ENCODE measurements at places on chromosomes 4 and X.

DNA sequence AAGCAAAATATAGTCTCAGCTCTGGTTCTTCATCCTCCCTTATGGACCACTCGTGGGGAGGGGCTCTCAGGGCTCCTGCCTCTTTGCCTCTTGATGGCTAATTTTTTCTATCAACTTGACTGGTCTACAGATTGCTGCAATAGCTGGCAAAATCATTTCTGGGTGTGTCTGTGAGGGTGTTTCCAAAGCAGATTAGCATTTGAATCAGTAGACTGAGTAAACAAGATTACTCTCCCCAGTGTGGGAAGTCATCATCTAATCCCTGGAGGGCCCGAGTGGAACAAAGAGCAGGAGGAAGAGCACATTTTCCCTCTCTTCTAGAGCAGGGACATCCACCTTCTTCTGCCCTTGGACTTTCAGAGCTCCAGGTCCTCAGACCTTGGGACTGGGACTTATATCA is 153.5 kb downstream of the STK32B start:
- no peak for DNase-seq

DNA sequence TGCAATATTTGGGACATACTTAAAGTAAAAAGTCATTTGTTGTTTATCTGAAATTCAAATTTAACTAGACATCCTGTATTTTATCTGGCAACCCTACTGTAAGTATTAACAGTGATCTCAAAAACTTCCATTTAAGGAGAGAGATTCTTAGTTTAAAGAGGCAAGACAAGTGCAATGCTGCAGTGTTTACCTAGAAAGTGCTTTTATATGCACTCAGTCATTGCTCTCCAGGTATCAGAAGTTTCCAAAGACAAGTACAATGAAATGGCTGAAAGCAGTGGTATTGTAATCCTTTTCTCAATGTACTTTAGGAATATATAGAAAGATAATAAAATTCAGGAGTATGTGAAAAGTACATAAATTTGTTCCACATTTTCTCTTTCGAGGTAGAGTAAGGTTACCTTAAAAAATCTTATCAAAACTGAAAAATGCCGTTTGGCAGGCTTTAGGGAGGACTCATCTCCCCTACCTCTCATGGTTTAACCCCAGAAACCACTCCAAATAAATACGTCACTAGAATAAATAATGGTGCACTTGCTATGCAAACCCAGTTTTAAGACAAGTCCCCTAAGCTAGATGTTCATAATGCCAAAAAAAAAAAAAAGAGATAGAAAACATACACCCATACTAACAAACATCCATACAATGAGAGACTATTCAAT is 45.7 kb downstream of the ELF2 start:
- no peak for DNase-seq

DNA sequence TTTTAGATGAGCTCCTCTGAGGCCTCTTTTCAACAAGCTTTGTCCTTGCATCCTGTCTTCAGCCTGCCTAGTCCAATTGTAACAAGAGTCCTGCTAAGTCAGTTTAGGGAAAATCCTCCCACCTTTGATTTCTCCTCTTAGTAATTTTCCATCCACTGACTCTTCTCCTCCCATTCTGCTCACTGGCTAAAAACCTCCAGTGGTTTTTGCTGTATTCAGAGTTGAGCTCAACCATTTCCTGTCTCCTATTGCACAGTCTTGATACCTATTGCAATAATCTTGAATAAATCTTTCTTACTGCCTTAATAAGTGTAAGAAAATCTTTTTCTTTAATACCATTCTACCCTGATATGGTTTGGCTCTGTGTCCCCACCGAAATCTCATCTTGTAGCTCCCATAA is 117.8 kb upstream of the ENPP6 start:
- DNase-seq: no peak

DNA sequence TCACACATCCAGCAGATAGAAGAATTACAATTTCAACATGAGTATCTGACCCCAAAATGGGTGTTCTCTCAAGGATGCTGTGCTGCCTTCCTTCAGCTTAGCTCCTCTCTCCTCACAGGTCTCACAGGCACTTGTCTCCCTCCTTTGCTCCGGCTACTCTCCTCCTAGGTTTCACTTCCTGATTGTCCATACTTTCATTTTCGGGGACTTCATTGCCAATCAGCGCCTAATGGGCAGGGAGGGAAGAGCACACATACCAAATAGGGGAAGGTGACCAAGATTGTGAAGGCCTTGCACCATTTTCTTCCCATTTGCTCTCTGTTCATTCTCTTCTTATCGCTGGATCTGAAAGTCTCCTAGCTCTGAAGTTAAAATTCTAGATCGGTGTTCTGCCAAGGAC is 125.4 kb upstream of the EOLA2 start:
- no peak for DNase-seq

DNA sequence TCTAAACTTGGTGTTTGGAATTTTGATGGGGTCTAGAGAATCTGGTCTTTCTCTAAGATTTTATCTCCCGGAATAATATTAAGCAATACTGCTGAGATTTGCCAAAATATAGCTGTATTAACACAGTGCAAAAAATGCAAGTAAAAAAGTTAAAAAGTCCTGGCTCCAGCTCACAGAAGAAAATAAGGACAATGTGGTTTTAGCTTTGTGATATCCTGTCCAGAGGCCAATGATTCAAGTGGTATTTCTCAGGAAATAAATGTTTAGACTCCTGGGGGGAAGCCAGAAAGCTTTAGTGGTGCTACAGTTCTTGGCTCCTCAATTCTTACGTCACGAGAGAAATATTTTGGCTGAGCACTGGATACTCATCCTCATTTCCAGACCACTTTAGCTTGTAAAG is 40.9 kb upstream of the IL13RA2 start:
- DNase-seq: no peak

DNA sequence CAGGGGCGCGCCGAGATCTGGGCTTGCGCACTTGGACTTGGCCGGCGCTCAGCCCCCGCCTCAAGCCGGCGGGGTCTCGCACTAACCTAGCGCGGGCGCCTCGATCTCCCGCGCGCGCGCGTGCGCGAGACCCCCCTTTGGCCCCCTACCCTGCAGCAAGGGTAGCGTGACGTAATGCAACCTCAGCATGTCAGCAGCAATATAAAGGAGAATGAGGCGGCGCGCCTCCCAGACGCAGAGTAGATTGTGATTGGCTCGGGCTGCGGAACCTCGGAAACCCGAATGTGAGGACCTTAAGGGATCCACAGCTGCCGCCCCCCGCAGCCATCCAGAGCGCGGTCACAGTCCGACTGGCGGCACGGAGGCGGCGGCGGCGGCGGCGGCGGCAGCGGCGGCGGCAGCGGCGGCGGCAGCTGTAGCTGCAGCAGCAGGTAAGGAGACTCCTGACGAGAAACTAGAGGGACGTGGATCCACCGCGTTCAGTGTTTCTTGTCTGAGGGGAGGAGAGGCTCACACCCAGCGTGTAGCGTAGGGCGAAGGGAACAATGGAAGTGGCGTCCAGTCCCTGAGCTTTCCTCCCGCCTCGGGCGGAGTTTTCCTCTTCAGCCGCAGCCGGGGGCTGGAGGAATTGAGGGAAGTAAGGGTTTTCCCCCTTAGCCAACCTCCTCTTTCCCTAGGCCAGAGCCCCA is at the start of the genes SATL1 and ZNF711:
TSS of gene SATL1 (minus strand) at position 19 of the 689 bp plus-strand sequence. CDS start 134,811 bp downstream, outside the sequence.
TSS of gene ZNF711 (plus strand) at position 231 of the 689 bp plus-strand sequence. CDS start 3,582 bp downstream, outside the sequence.
- DNase-seq: no peak

GRCh38 chr4:91345632-91346031 is 958.1 kb upstream of the GRID2 start:
- DNase-seq: no peak

GRCh38 chr4:548976-549375 is 27.1 kb downstream of the TMEM271 start:
- no peak for DNase-seq

- no peak for DNase-seq
These were observed 24.7 kb upstream of the LRAT start for GRCh38 chr4:154719087-154719486.

- DNase-seq: no peak
These were observed 599.3 kb downstream of the RAPGEF2 start for GRCh38 chr4:159702200-159702599.

GRCh38 chr4:132101526-132101925 is 1047.6 kb upstream of the PCDH10 start:
- no peak for DNase-seq

- no peak for DNase-seq
These were observed 124.1 kb upstream of the SLIT2 start for GRCh38 chr4:20127626-20128025.

DNA sequence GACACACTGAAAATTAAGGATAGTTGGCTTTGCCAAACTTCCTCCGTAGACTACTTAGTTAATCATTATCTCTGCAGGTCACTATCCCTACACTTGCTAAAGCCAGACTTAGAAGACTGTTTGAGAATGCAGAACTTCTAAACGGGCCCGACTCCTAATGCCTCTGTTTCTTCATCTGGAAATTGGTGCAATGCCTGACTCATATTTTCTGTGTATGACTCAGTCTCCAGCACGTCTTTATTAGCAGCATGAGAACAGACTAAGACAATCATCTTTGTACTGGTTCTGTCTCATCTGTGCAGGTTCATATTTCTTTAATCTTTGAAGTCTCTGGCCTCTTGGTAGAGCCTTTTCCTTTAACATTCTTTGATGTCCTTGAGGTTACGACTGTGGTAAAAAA is 411.9 kb upstream of the ACTRT1 start:
- no peak for DNase-seq

GRCh38 chr4:57614257-57614932 is 504.2 kb upstream of the IGFBP7 start:
- no peak for DNase-seq

GRCh38 chr4:158649111-158649680 is 22.5 kb downstream of the C4orf46 start:
- no peak for DNase-seq

- no peak for DNase-seq
These were observed 11.2 kb downstream of the APELA start for GRCh38 chr4:164888096-164888715.

GRCh38 chr4:17807446-17807845 is 3.1 kb downstream of the DCAF16 start:
- DNase-seq: no peak

GRCh38 chr4:175658661-175659060 is 153.4 kb downstream of the GPM6A start:
- no peak for DNase-seq

DNA sequence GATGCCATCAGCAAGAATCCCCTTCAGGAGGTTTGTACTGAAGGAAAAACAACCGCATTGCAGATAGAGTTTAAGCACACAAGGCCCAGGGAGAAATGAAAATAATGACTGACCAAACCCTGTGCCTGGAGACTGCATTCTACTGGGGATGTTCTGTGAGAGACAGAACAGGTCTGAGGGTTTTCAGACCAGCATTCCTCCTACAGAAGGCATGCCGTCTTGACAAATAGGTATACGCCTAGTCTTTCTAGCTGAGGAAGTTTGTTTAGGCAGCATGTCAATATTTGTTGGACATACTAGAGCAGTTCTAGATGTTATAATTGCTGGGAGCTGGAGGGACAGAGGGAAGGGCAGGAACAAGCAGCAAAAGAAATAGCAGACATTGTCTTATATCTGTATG is 68.4 kb upstream of the SCOC start:
- DNase-seq: no peak

DNA sequence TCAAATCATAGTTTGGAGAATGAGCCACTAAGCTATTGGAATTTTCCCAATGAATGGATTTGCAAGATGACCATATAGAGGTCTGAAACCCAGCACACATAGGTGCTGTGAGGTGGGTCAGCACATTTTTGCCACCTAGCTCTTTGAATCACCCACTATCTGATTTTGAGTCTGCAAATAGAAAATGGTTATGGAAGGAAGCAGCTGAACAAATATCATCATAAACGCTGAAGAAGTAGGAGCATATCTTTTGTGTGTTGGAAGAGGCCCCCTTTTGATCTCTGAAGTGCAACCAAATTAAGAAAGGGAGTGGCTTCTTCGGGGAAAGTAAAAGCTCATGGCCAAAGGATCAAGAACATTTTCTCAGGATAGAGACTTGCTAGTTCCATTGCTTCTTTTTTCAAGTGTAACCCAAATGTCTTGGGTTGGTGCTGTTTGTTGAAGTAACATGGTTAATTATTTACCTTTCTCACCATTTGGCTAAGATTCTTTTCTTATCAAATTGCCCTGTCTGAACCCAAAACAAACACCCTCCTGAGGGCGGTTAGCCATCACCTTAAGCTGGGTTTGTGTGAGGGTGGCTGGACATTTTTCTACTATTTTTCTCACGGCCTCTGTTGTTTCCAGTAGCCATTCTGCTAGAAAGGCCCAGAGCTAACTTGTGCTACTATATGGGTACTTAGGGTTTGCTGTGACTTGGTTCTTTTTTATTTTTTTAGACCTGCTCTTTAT is 18.4 kb upstream of the SORBS2 start:
- DNase-seq: no peak

DNA sequence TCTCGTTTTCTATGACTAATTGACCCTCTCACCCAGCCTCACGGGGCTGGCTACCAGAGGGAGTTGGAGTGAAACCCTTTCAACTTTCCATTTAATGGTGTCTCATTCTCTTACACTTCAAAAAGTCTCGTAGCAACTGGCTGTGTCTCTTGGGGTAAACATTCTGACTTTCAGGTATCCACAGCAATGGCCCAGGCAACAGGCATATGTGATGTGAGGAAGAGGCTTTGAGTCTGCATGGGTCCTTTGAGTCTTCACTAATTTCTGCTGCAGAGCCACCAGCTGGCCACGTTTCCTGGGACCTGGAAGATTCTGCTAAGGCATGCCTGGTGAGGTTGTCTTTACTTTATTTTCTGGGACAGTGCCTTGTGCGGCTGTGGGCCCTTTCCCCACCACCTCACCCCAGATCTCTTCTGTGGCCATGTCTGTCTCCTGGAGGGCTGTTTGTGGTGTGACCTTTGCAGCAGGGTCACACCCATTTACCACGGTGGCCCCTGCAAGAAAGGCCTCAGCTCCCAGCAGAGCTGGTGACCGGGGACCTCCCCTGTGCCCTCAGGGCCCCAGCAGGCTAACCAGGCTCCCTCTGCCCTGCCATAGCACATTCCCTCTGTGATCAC is 112.5 kb upstream of the FRG1 start:
- DNase-seq: no peak

DNA sequence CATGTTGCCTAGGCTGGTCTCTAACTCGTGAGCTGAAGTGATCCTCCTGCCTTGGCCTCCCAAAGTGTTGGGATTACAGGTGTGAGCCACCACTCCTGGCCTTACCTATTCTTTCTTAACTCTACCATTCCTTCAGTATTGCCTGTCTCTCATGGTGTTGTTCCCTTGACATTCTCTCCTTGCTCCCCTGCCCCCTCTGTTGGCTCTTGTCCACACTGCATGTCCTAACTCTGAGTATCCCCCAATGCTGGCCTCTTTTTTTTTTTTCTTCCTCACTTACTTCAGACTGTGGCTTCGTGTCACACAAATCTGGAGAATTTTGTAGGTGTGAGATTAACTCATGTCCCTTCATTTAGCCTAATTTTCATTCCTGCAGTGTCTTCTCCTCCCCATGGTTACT is 22.9 kb upstream of the FRMPD4 start:
- DNase-seq: no peak

DNA sequence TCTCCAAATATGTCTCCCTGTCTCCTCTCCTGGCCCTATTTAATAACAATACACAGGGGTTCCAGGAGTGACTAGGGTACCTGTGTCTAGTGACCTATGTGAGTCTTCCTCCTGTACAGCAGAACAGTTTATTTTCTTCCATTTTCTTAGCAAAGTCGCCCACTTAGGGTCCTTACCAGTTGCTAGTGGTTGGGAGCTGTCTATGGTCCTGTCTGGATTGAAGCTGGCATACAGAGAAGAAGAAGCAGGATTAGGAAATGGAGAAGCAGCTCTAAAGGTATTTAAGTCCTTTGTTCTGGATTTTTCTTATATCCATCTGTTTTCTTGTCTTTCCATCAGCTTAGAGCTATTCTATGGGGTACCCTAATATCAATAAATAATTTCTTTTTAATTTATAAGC is 587.1 kb upstream of the CPEB2 start:
- no peak for DNase-seq

- DNase-seq: no peak
These were observed 4.0 kb downstream of the POU3F4 start for GRCh38 chrX:83512111-83512510.
